Tibial nerve (tissue), 4 donors: ENCODE measurements at places on chromosomes 5 and 9. TPM values are rescaled to one million over a fixed set of nuclear protein-coding genes. Genes with fewer than 3 reads are reported as not detected.

GRCh38 chr9:131096269-131097125 is at the start of gene AIF1L:
Gene AIF1L (plus strand): TSS chr9:131096531. CDS start chr9:131096630, 99 bp downstream.
- H3K4me3 ChIP-seq, result peak within 1 kb of the TSS; percentile 44
- peak within 1 kb of the TSS; percentile 14 for H3K27ac ChIP-seq
- no peak for DNase-seq
- no peaks in the 10 kb centered on the region for H3K4me1 ChIP-seq

GRCh38 chr5:98292496-98292895 is 481.0 kb upstream of the RGMB start:
- no peaks in the 10 kb centered on the region for H3K27me3 ChIP-seq
- DNase-seq, result no peak
- no peaks in the 10 kb centered on the region for H3K4me1 ChIP-seq

Gene SLC31A1
- total RNA-seq, result 9.4 TPM

DNA sequence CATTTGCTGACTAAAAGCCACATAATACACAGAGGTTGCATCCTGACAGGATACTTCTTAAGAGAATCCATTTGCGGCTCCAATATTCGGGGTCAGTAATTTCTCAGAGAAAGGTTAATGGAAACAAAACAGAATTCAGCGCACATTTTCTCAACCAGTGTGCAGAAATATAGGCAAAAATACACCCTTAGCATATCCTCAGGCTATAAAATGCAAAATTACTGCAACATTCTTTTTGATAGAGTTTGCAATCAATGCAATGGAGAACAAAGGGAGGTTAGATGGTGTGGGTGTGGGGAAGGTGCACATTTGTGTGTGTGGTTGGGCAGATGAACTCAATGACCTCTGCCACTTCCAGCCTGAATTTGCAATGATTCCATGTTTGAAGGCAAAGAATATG is 35.4 kb upstream of the ACO1 start:
- no peaks in the 10 kb centered on the region for H3K4me1 ChIP-seq
- H3K36me3 ChIP-seq, result no peaks in the 10 kb centered on the region
- H3K27me3 ChIP-seq, result no peaks in the 10 kb centered on the region
- no peak for DNase-seq
- H3K4me3 ChIP-seq, result no peak overlapping the region
- H3K27ac ChIP-seq, result no peak overlapping the region

Gene CTNND2
- not detected for total RNA-seq

Gene ZBED3
- total RNA-seq, result 29.4 TPM

Gene DDX4
- total RNA-seq, result 0.21 TPM

Gene TPD52L3
- not detected for total RNA-seq

- peaks cover 14% of the 10 kb centered on the region for H3K4me1 ChIP-seq
- no peak overlapping the region for H3K27ac ChIP-seq
- H3K27me3 ChIP-seq, result no peaks in the 10 kb centered on the region
- no peaks in the 10 kb centered on the region for H3K36me3 ChIP-seq
- DNase-seq, result no peak
These were observed 156.8 kb upstream of the MSX2 start for GRCh38 chr5:174567506-174568141.

Gene CDH9
- total RNA-seq, result not detected

GRCh38 chr9:112446526-112446925 is 40.1 kb upstream of the KIAA1958 start:
- no peaks in the 10 kb centered on the region for H3K27me3 ChIP-seq
- H3K4me3 ChIP-seq, result no peak overlapping the region
- H3K4me1 ChIP-seq, result no peaks in the 10 kb centered on the region

Gene DHX29
- 27.0 TPM for total RNA-seq

- DNase-seq, result no peak
- H3K4me3 ChIP-seq, result no peak overlapping the region
- no peaks in the 10 kb centered on the region for H3K36me3 ChIP-seq
- H3K27me3 ChIP-seq, result no peaks in the 10 kb centered on the region
- peaks cover 23% of the 10 kb centered on the region for H3K4me1 ChIP-seq
These were observed 54.9 kb downstream of the NDST1 start for GRCh38 chr5:150562832-150563231.

- H3K4me3 ChIP-seq, result no peak overlapping the region
- H3K36me3 ChIP-seq, result peaks cover 25% of the 10 kb centered on the region
- H3K27ac ChIP-seq, result no peak overlapping the region
- H3K4me1 ChIP-seq, result no peaks in the 10 kb centered on the region
These were observed 53.0 kb upstream of the NXNL2 start for GRCh38 chr9:88481933-88482332.

- H3K4me3 ChIP-seq, result no peak overlapping the region
- no peaks in the 10 kb centered on the region for H3K4me1 ChIP-seq
- no peaks in the 10 kb centered on the region for H3K27me3 ChIP-seq
- no peaks in the 10 kb centered on the region for H3K36me3 ChIP-seq
- no peak for DNase-seq
- no peak overlapping the region for H3K27ac ChIP-seq
These were observed 32.1 kb upstream of the IL6ST start for GRCh38 chr5:56026863-56027300.

DNA sequence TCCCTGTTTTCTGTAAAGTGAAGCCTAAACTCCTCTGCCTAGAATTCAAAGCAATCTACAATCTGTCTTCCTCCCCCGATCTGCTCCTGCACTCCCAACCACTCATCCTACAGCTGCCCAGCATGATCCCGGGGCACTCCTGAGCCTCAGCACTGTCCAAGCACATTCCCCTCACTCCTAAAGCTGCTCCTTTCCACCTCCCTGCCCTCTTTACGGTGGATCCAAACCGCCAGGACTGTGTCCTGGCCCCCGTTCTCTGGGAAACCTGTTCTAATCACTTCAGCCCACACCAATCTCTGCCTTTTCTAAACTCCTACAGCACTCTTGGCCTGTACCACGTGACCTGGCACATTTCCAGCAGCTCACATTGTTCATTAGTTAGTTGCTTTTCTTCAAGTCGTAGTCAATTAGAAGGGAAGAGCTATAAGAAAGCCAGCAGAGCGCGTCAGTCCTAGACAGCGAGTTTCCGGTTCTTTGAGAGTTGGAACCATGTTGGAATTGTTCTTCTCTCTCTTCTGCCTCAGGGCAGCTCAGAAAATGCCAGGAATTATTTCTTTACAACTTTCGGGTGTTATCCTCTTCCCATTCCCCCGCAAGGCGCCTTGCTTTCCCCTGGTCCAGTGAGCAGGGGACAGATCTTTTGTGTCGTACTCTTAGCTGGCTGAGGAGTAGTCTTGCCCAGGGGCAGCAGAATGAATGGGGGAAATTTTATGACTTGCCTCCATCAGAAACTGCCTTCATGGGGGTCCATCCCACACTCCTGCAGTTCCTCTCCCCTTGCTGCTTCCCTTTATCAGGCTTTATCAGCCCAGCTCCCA is 60.7 kb downstream of the NRG2 start:
- H3K4me1 ChIP-seq, result no peaks in the 10 kb centered on the region
- no peaks in the 10 kb centered on the region for H3K27me3 ChIP-seq
- DNase-seq, result no peak
- H3K4me3 ChIP-seq, result no peak overlapping the region
- H3K36me3 ChIP-seq, result no peaks in the 10 kb centered on the region

Gene CACNA1B
- total RNA-seq, result under 0.01 TPM

Gene KIF24
- total RNA-seq, result 1.5 TPM

Gene MARCOL
- total RNA-seq, result not detected

- no peaks in the 10 kb centered on the region for H3K27me3 ChIP-seq
- H3K27ac ChIP-seq, result no peak overlapping the region
- no peak for DNase-seq
- H3K4me3 ChIP-seq, result no peak overlapping the region
- no peaks in the 10 kb centered on the region for H3K36me3 ChIP-seq
These were observed 332.6 kb downstream of the CCDC171 start for GRCh38 chr9:15885464-15885863.

GRCh38 chr9:117123729-117124128 is 291.1 kb downstream of the ASTN2 start:
- no peaks in the 10 kb centered on the region for H3K36me3 ChIP-seq
- DNase-seq, result no peak
- H3K4me1 ChIP-seq, result no peaks in the 10 kb centered on the region
- H3K4me3 ChIP-seq, result no peak overlapping the region

DNA sequence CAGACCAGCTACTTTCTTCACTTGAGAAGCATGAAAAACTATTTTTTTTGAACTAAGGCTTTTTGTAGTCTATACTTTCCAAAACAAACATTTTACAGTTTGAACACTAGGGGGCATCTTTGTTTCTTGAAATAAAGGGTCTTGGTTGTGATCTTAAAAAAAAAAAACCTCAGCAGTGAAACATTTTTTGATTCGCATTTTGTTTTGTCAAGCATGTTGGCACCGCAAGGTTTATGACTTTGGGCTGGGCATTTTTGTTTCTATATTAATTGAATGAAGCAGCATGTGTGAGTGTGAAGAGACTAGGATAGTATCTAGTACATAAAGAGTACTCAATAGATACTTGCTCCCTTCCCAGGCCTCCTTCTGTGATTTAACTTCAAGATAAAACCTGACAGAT is 31.6 kb upstream of the ACOT12 start:
- peak overlapping the region; percentile 70 for H3K27ac ChIP-seq
- no peaks in the 10 kb centered on the region for H3K36me3 ChIP-seq
- DNase-seq, result no peak
- H3K27me3 ChIP-seq, result no peaks in the 10 kb centered on the region
- peaks cover 10% of the 10 kb centered on the region for H3K4me1 ChIP-seq

GRCh38 chr9:112831281-112831851 is 59.3 kb downstream of the SLC46A2 start:
- H3K4me3 ChIP-seq, result no peak overlapping the region
- DNase-seq, result no peak
- H3K36me3 ChIP-seq, result no peaks in the 10 kb centered on the region
